ENCODE measurements at places on chromosomes 4 and X.

GRCh38 chr4:134126955-134127354, 74.6 kb downstream of the PABPC4L start:
- no peak for DNase-seq

GRCh38 chr4:15427701-15428100, at the start of gene C1QTNF7:
C1QTNF7 (plus strand) TSS chr4:15428033; CDS start chr4:15435744, 7,711 bp downstream.
- no peak for DNase-seq

GRCh38 chrX:42247241-42247640, 323.9 kb upstream of the CASK start:
- DNase-seq, result no peak

DNA sequence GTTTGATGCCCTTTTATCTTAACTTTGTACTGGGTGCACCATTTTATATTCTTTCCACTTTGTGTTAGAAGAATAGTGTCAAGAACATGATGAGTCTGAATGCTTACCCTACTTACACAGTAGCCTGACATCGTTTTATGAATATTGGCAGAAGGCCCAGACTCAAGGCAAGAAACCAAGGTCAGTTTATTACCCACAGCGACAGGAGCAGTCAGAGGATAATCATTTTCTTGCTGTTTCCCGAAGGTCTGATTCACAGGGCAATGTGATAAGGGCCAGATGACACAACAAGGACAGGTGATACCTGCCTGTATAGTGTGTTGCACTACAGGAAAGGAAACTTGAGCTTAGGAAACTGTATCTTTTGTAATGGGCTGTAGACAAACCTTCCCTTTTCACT, 417.4 kb downstream of the SPOCK3 start:
- no peak for DNase-seq

DNA sequence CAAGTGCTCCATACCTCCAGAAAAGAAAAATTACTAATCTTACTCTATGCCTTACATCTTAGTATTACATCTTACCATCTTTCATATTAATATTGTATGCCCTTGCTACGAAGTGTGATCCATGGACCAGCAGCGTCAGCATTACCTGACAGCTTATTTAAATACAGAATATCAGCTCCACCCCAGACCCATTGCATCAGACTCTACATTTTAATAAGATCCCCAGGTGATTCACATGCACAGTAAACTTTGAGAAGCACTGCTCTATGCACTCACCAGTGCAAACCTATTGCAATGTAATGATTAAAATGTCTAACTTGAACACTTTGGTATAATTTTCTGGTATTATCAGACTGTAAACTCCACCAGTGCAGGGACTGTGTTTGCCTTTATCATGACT, 14.1 kb upstream of the SH3D19 start:
- DNase-seq, result no peak

- DNase-seq, result no peak
Measured at GRCh38 chr4:150255610-150256224, 177.5 kb downstream of the DCLK2 start.

DNA sequence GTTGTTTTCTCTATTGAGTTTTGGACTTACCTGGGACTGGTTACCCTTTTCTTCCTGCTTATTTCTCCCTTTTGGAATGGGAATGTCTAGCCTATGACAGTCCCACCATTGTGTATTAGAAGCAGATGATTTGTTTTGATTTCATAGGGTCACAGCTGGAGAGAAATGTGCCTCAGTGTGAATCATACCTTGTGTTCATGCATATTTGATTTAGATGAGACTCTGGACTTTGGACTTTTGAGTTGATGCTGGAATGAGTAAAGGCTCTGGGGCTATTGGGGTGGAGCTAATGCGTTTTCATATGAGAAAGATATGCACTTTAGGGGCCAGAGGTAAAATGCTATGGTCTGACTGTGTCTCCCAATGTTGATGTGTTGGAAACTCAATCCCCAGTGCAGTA, 30.5 kb upstream of the TEX13C start:
- no peak for DNase-seq

DNA sequence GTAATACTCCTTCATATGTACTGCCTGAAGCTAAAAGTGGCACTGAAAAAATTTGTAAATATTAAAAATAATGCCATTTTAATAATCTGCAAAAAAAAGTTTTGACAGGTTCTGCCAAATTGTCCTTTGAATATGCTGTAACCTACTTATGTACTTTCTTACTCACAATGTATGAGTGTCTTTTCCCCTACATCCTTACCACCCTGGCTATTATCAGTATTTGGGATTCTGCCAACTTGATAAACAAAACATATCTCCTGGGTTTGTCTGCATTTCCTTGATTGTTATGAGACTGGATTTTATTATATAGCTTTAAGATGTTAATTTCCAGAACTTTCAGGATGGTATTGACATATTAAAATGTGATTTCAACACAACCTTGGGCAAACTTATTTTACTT, 187.9 kb downstream of the CHM start:
- DNase-seq, result no peak

- DNase-seq, result no peak
Measured at GRCh38 chrX:38636949-38637819, 75.8 kb downstream of the TSPAN7 start.

- no peak for DNase-seq
Measured at GRCh38 chr4:143538979-143539669, 25.6 kb downstream of the SMARCA5 start.

DNA sequence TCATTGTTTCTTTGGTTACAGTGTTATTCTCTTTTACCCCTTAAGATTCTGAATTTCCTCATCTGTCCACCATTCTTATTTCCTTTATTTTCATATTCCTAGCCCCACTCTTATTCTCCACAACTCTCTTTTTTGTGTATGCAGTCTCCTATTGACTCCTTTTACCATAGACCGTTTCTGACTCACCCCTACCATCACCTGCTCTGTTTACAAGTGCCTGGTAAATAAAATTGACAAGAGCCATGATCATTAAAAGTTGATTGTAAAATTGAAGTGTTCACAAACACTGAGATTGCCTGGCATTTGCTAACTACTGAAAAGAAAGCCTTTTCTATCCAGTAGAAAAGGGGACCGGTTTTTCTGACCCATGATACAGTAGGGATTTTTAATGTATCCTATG, 54.4 kb downstream of the MRPL1 start:
- no peak for DNase-seq

DNA sequence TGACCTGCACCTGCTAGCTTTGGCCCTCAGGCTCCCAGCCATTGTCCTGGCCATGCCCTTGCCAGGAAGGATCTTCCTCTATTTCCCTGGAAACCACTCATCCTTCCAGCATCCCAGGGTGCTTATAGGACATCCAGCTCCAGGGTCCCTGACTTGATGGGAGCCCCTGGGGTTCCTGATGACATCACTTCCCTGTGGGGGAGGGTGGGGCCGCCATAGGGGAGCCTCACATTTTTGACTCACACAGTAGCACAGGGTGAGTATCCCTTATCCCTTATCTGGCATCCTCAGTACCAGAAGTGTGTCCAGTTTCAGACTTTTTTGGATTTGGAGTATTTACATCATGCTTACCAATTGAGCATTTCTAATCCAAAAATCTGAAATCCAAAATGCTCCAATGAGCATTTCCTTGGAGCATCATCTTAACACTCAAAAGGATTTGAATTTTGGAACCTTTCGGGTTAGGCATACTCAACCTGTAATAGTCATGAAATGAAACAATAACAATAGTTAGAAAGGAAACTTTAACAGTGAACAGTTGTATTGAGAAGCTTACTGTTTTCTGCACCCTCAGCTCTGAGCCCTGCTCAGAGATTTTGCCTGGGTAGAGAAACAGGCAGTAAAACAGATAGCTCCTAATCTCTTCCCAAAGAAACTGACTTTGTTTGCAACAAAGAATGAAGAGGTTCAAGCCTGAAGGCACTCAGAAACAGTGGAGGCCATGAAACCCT, 22.1 kb downstream of the TNIP2 start:
- DNase-seq, result no peak

- DNase-seq, result no peak
Measured at GRCh38 chr4:10144966-10145365, 28.4 kb upstream of the WDR1 start.
